ENCODE measurements at places on chromosomes 11 and 22. TPM values are rescaled to one million over a fixed set of nuclear protein-coding genes. Genes with fewer than 3 reads are reported as not detected.

Gene LARGE2
- polyA plus RNA-seq: 17.1 TPM

Gene RTL10
- 3.8 TPM for polyA plus RNA-seq

Gene CRYBA4
- not detected for polyA plus RNA-seq

Gene EIF4ENIF1
- 5.6 TPM for polyA plus RNA-seq

Gene SPTBN2
- 0.22 TPM for polyA plus RNA-seq

Gene IL17REL
- polyA plus RNA-seq: not detected

Gene SAA1
- 7,745 TPM for polyA plus RNA-seq

Gene DEFB131B
- polyA plus RNA-seq: not detected
